Substantia nigra (tissue), 51 donors: ENCODE measurements at places on chromosomes 3 and 15.

- DNase-seq = no peak
These were observed 115.0 kb upstream of the PTPRG start for GRCh38 chr3:61446341-61446740.

DNA sequence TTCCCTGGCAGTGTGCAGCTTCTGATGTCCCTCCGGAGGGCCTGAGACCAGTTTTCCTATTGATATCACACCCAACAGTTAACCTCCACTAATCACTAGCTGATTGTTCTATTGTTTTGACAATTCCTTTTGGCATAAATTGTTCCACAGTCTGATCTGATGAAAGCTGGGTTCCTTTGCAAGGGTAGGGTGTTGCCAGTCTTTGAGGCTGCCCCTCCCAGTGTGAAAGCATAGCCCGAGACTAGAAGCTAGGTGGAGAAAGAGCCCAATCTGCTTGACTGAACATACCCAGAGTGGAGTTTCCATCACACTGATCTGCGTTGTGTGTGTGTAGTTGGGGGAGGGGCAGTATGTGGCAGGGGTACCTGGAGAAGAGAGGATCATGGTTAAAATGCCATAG, 10.3 kb upstream of the PRICKLE2 start:
- DNase-seq = no peak

- no peak for DNase-seq
These were observed 8.3 kb upstream of the TM4SF4 start for GRCh38 chr3:149466192-149466591.

DNA sequence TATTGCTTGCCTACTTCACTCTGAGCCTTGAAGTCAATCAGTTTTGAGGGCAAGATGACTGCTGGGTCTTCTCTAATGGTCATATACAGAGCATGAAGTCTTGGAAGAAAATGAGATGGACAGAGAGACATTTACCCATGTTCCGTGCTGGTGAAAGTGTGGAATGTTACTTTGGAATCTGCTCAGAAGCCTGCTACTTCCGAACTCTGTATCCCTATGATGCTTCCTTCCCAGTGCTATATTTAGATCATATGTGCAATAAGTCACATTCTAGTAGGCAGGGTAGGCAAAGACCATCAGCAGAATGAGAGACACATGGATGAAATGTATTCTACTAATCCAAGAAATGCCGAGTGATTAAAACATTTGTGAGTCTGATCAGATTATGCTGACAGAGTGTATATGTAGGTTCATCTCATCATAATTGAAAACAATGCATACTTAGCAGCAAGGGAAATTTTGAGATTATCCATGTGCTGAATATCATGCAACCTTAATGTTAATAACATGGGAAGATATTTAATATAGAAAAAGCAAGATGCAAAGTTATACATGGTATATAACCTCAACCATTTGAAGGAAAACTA, 60.5 kb downstream of the RAB7A start:
- DNase-seq = no peak

DNA sequence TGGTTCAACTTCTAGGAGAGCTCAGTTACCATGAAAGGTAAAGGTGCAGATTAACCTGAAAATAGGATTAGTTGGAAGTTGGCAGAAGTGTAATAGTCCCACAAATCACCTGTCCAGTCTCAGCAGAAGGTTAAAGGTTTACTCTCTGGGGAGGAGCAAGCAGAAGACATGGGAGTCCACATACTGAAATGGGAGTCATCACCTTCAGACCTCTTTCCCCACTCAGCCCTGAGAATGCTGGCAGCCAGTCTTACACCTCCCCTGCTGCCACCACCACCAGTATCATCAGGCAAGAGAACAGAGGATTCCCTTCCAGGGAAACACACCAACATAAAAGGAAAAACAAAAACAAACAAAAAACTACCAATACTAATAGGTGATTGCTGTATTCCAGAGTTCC, 13.8 kb upstream of the PLA2G4D start:
- DNase-seq = no peak

- DNase-seq = no peak
These were observed 95.0 kb upstream of the SNRPA1 start for GRCh38 chr15:101390060-101390459.

DNA sequence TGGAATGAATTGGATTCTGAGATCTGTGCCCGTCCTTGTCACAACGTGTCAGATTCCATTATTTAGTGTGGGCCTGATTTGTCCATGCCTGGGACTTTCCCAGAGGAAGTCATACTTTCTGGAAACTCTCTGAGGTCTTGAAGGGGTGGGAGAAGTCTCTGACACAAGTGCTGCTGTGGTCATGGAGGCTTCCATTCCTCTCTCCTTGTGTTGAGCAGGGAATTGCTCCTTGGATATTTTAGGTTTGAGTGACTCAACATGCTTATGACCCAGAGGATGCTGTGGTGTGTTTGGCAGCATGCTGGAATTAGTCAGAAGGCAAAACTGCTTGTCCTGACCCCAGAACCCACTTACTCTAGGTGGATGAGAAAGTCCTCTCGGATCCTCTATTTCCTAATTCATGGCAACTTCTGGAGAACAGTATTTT, 132.1 kb downstream of the LPP start:
- DNase-seq = no peak

- no peak for DNase-seq
These were observed 340.1 kb upstream of the MANF start for GRCh38 chr3:51044982-51045381.

DNA sequence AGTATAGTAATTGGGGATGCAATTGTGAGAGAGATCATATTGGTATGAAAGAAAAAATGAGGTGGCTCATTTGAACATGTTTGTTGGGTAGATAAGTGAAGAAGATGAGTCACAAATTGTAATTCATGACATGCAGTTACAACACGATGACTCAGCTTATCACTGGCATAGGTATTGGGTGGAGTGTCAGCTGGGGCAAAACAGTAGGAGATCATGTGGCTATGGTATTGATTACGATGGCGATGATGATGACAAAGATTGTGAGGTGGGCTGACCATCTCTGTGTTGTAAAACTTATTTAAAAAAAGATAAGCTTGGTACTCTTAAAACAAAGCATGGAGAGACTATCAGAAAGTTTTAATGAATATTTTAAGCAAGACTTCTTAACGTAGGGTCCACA, 11.6 kb upstream of the DPH6 start:
- DNase-seq = no peak
